G401 (cell line): ENCODE measurements at places on chromosomes 1 and 21.

DNA sequence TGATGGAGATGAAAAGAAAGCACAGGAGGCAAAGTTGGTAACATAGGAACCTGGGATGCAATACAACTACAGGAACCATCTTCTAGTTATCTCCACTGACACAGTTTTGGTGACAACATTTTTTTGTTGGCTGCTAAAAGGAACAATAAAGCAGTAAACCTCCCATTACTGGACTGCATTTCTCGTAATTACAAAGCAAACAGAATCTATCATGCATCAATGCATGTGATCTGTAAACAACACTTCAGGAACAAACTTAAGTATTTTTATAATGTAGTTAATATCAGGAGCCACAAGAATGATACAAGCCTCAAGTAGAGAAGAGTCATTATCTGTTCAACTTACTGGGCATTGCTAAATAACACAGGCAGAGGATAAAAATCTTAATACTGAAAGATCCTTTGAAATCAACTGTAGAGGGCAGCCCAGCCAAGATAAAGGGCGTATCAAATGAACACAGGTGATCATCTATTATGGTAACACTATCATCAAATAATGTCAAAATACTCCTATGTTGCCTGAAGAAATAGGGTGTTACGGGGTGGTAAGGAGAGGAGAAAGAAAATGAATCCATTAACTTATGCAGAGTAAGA, 193.3 kb downstream of the EIF4G3 start:
- DNase-seq: no peak

- DNase-seq: peak; percentile 23
Measured at GRCh38 chr1:67535474-67535873, 105.3 kb upstream of the SERBP1 start.

DNA sequence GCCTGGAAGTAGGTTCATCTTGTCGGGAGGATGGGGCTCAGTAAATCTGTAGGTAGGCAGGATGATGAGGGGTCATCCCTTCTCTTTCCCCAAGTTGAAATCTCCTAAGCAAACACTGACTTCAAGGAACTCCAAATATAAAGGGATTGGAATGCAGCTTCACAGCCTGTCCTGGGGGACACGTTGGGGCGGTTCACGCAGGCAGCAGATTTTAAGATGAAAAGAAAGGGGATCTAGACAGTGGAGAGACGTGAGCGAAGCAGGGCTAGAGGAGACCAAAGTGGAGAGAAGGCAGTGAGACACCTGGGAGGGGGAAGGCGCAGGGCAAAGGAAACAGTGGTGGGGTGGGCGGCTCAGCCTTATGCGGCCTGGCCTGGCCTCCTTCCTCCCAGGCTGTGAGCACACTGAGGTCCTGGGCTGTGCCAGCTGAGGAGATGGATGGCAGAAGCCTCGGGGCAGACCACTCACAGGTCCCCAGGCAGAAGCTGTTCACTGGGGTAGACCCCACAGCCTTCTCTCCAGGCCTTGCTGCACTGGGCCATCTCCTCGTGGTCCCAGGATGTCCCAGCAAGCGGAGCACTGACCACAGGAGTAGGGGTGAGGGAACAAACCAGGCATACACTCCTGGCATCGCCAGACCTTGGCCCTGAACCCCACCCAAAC, 51.7 kb downstream of the TOR1AIP2 start:
- no peak for DNase-seq

- DNase-seq: no peak
Measured at GRCh38 chr1:206114692-206115640, 2.2 kb downstream of the AVPR1B start.

GRCh38 chr1:211951856-211952255, 83.5 kb downstream of the INTS7 start:
- DNase-seq: no peak

- no peak for DNase-seq
Measured at GRCh38 chr1:92125204-92125603, 45.1 kb downstream of the BTBD8 start.

DNA sequence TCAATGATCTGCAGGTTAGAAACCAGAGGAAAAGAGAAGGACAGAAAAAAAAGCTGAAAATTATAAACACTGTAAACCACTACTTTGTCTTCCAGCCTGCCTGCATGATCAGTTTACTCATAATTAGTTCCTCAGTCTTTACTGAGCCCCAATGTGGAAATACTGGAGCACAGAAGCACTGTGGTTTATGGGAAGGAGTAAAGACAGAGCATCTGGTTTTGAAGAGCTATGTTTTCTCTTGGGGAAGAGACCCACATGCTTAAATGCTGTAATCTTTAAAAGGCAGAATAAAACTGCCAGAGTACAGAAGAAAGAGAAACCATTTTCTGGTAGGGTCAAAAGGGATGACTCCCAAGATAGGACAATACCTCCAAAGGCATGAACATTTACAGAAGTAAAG, 159.0 kb upstream of the ZNHIT6 start:
- DNase-seq: no peak

DNA sequence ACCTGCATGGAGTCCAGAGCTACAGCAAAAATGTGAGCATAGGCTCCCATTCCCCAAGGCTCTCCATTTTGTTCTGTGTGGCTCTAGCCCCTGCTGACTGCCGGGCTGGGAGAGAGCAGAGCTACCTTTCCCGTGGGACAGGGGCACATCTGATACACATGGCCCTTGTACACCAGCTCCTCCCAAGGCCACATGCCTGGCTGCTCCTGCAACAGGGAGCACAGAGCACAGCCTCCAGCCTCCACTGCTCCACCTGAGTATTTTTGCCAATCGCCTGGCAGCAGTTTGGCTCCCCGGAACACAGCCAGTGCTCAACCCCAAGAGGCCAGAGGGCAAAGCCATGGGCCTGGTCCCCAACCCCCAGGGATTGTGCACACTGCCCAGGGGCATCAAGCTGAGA, 146.5 kb downstream of the CHD1L start:
- DNase-seq: no peak

- no peak for DNase-seq
Measured at GRCh38 chr1:117014209-117014608, 12.6 kb downstream of the CD101 start.

DNA sequence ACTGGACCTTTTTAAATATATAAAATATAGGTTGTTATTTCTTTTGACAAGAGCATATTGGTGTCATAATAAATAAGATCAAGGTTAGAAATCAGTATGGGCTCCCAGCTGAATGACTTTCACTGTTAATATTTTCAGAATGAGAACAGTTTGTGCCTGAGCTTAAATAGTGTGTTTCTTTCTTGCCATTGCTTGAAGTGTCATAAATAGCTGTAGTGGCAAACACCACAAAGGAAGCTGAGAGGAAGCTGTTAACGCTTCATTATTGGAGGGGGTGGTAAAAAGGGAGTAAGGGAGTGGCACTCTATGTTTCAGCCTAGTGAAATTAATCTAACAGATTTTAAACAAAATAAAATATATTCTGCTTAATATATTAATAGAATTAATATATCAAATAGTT, 1089.8 kb upstream of the NCAM2 start:
- no peak for DNase-seq

DNA sequence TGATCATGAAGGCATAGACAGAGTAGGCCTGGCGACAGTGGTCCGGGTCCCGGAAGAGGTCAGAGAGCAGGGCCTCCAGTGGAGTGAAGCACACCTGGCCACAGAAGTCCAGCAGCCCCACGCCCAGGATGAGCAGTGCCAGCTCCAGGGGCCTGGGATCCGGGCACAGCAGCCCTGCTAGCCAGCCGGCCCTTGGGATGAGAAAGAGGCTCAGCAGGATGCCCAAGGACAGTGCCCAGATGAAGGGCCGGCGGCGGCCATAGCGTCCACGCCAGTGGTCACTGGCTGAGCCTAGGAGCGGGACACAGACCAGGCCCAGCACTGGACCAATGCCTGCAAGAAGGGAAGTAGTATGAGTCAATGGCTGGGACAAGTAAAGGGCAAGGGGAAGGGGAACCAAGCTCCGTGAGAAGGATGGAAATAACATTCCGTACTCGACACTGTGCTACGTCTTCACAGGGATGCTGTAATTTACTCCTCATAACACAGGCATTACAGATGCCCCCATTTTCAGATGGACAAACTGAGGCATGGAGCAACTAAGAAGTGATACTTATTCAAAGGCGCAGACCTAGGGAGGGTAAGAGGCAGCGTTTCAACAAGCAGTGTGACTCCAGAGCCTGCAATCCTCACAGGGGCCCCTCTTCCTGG, 16.9 kb downstream of the SLC45A3 start:
- no peak for DNase-seq

DNA sequence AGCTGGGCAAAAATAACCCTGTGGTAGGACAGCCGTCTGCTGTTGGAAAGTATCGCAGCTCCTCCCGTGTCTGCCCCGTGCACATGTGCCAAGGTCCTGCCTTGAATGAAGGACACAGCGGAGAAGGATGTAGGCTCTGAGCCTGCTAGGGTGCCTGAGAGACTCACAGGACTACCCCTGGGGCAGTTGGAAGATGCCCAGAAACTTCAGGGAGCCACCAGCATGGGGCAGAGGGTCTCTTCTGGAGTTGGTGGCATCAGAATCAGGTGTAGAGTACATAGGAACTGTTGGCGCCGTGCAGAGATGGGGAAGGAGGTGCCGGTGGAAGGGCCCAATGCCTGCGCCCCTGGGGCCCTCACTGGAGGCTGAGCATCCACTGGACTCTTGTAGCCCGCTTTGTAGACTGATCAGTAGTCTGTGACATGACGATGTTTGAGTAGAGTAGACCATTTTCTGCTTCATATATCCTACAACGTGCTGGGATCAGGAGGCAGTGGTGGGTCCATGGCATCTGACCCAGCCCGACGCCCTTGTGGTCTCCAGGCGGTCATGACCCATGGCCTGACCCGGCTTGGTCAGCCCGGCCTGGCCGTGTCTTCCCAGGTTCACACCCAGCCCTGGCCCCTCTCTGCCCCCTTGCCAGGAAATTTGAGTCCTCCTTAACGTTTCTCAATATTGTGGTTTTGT, 5.3 kb upstream of the C1orf174 start:
- no peak for DNase-seq

DNA sequence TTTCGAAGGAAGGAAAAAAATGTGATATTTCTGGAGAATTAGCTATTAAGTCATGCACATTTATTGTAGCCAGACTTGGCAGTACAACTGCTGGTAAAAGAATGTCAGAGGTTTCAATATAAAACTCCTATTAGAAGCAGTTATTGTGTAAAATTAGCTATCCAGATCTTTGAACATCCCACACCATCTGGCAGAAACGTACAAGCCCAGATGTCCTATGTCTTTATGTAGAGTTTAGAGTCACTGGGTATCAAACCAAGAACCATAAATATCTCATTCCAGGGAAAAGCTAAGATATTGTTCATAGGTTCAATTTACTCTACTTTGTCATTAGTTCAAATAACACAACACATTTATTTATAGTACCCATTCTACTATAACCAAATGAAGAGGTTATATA, 31.4 kb downstream of the OLFM3 start:
- DNase-seq: no peak

GRCh38 chr1:50873458-50874187, 86.4 kb downstream of the FAF1 start:
- peak; percentile 30 for DNase-seq

DNA sequence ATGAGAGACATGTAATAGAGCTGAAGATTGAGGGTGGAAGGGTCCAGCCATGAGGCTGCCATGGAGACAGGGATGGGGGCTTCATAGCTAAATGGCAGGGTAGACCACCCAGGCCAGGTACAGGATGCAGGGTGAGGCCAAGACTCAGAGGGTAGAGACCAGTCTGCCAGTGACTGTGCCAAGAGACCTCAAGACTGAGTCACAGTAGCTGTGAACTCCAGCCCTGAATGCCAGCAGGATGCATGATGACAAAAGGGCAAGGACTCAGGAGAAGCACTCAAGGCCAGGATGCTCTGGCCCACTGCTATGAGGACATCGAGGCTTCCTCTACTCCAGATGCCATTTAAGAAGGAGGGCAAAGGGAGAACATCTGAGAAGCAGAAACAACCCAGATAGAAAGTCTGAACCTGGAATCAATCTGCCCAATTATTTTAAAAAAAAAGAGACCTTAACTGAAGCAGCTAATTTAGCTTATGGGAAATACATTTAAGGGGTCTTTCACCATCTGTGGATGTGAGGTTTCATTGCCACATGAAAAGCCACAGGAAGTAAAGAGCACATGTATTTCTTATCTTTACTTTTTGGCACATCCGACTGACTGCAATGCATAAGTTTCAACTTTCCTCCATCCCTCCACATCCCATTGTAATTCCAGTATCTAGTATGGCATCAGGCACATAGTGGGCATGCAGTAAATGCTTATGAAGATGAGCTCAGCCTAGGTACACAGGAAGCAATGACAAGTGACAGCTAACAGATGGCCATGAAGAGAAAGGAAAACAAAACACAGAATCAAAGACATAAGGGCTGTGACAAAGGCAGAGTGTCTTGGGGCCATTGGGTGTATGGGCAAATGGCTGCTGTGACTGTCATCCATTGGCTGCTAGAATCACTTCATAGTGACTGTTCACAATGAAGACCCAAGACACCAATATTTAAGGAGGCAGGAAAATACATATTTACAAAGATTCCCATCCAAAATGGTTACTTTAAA, 40.2 kb downstream of the SUSD4 start:
- DNase-seq: no peak

- DNase-seq: no peak
Measured at GRCh38 chr21:34887725-34888568, 161.2 kb downstream of the RUNX1 start.

DNA sequence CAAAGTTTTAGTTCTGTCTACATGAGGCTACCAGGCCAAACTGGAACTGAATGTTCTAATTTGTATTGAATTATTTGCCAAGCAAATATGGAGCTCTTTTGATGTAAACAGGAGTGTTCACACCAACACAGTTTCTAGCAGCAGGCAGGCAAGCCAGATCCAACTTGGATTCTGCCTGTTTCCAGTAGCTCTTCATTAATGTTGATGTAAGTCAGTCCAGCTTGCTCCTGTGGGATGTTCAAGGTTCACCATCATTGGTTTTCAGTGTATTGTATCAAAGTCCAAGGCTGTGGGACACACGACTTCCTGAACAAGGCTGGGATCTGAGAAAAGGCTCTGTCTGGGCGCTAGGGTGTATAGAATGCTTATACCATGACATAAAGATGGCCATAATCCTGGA, 68.1 kb downstream of the PAPPA2 start:
- no peak for DNase-seq

- peak; percentile 63 for DNase-seq
Measured at GRCh38 chr1:20376880-20377494, 86.3 kb downstream of the VWA5B1 start.

GRCh38 chr1:27099587-27100334, 55.2 kb downstream of the SLC9A1 start:
- no peak for DNase-seq

DNA sequence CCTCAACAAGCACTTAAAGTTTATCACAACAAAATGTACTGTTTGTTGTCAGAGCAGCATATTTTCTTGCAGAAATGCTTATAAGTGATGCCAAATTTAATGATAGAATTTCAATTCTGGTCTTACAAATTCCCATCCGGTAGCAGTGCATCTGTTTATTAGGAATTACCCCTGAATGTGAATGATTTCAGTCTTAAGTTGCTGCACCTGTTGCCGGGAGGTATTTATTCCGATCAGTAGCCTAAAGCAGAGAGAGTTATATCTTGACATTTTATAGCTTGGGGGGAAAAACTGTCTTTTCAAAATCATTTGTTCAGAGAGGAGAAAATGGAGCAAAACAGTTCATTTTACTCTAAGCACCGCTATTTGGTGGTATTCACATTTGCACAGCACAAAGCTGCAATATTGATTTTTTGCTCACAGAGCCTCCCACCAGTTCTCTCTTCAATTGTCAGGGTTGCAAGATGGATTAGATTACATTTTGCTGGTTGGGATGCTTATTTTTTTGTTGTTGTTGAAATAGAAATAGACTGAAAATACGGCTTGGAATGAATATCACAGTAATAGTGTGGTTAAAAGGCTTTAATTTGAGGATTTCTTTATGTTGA, 98.6 kb downstream of the ADGRL2 start:
- DNase-seq: no peak

GRCh38 chr1:1990222-1990621, 13.4 kb downstream of the CFAP74 start:
- no peak for DNase-seq
